ENCODE measurements at places on chromosomes 7 and 10.

DNA sequence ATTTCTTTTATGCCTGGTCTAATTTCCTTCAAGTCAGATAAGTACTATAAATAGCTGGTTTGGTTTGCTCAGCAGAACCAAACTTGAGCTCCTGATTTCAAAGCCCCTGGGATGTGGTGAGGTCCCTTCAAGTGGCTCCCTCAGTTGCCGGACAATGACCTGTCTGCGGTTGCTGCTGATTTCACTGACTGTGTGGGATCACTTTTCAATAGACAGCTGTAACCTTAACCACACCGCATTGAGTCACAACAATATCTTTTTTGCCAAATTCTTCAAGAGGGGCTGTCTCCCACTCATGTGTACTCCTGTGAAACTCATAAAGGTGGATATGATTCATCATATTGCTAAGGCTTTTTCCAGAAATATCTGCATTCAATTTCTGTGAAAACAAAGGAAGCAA, 23.1 kb upstream of the ITGA8 start:
- DNase-seq = no peak

- DNase-seq = peak; percentile 46
Observed at GRCh38 chr7:106053109-106053508, 59.0 kb downstream of the SYPL1 start.

DNA sequence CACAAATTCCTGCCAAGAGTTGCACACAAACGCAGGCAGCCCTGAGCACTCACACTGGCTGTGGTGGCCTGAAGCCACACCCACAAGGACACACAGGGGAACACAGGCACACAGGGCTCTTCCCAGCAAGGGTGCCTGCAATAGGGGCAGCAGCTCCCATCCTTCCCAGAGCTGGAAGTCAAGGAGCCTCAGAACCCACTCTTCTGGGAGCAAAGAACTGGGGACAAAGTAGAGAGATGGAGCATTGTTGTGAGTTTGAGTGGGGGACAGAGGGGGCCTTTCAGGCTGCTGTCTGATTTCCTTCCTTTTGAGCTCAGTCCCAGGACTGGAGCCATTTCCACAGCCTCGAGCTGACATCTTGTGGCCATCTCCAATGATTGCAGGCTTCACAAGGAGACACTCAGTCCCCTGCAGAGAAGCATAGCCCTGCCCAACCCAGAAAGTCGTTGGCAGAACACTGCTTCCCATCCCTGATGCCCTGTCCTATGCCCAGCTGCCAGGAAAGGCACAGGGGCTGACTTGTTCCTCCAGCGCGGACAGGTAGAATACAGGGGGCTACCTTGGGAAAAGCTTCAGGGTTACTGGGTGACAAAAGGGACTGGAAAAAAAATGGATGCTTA, 34.4 kb upstream of the SLF2 start:
- peak; percentile 90 for DNase-seq

DNA sequence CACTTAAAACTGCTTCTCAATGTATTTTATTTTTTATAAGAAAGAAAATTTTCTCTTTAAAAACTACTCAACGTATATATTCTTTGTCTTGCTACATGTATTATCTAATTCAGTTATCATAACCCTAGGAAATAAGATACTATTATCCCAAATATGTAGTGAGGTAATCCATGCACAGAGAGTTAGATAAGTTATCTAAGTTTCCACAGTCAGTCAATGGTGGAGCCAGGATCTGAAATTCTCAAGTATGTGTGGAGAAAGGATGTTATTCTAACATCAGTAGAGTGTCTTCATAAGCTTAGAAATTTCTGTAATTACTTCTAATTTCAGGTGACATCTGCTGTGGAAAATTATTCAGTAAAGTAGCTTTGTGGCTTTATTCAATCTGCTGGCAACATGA, 239.9 kb downstream of the CSTF2T start:
- no peak for DNase-seq

DNA sequence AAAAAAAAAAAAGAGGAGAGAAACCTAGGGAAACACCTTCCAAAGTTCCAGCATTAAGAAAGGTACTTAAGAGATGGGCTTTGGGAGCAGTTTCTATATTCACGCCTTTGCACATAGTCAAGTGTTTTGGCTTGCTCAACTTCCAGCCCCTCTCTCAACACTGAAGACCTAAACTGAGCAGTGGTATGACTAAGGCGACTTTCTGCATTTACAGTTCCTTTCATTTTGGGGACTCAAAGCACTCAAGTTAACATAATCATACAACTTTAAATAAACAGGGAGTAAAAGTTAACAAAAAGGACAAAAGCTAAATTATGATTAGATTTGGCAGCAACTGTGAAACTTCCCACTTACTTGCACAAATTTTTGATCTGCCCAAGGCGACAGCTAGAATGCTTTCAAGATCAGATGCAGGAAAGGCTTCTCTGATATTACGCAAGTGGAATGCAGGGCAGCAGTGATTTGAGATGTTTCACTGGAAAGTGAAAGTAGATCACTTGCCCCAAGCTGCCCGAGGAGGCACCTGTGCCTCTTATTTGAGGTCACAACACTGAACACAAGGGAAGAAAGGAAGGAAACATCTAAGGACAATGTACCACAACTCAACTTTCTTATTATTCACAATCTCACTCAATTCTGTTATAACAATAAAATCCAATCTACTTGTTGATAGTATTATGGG, 199.5 kb downstream of the SKAP2 start:
- DNase-seq = no peak

DNA sequence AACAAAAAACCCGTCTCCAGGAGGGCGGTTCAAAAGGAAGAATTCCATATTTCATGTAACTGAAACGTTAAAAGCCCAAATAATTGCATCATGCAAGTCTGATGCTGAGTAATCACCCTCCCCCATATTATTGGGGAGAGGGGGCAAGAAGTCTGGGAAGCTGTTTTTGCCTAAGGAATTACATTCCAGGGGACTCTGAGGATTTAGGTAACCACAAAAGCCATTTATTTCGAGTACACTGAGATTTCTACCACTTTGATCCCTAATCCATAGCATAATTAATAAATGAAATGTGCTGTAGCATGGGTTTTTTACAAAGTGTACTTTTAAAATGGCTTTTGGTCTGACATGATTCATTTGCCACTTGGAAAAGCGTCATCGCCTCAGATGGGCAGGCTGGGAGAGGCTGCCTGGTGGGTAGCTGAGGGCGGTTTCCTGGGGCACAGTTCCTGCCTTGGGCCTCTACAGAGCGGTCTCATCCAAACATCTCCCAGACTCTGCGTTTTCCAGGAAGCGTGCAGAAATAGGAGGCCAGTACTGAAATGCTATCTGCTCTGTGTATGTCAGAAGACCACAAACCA, 106.5 kb downstream of the TCF7L2 start:
- peak; percentile 39 for DNase-seq

DNA sequence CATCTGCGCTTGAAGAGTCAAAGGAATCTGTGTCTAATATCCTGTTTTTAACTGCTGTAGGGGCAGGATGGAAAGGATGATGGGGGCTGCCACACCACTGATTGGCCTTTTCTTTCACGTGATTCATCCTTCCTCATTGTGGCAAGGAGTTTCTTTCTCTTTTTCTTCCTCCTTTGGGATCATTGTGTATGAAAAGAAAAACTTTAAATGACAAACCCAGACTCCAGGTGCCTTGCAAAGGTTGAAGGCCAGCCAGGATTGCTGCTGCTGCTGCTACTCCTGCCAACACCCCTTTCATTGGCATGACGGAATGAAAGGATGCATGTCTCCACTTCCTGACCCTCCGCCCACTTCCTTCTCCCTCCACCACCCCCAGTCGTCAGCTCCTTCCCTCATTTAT, 6.5 kb upstream of the OIT3 start:
- no peak for DNase-seq

DNA sequence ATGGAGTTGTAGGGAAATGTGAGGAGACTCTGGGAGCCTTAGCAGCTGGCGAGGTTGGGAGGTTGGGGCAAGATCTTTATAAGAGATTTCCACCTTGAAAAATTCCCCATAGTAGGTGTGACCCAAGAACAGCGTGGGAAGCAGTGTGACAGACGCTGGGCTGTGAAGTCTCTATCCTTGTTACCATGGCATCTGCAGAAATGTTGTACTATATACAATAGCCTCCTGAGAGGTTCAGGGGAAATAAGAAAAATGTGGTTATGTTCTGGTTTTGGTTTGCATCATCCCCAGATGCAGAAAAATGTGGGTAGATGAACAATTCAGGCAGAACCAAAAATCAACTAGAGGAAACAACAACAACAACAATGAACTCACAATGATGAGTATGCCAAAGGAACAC, 498.6 kb downstream of the SH2D4B start:
- no peak for DNase-seq

GRCh38 chr7:16233517-16233916, 187.8 kb downstream of the CRPPA start:
- DNase-seq = no peak

DNA sequence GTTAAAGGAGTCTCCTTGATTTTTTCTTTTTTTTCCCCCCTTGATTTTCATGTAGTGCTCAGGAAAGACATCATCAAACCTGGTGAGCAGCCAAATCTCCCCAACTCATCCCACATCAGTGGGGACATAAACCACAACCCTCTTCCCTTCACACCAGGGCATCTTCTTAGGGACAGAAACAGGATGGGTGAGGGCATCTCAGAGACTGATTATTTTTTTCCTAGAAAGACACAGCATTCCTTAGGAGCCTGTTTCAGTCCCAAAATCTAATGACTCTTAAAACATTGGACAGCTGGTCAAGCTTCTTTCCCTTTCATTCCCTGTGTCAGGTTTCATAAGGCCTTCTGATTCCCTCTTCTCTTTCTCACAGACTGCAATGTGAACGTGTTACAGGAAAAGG, 31.5 kb upstream of the GSAP start:
- no peak for DNase-seq

DNA sequence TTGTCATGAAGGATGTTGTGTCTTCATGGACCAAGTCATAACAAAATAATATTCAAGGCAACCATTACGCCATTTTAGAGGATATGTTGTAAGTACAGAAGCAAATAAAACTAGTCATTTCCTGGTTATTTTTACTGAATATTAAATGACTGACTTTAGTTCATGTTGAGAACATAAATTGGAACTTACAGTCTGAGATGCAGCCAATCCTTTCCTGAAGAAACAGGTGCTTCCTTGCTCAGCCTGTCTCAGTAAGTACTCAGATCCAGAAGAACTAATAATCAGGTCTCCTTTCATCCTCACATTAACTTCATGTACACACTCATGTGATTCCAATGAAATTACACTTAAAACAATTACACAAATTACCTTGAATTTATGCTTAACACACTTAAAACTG, 12.3 kb downstream of the SEMA3A start:
- DNase-seq = no peak

GRCh38 chr7:96034940-96035727, 262.8 kb downstream of the DYNC1I1 start:
- DNase-seq = no peak

GRCh38 chr10:62860946-62861345, 44.8 kb upstream of the EGR2 start:
- DNase-seq = peak; percentile 45

Data from endodermal cell (in vitro differentiated cells).